ENCODE measurements at places on chromosomes 6 and 20.

GRCh38 chr6:51704932-51705540 lies 382.4 kb downstream of the PKHD1 start:
- no peak for DNase-seq

DNA sequence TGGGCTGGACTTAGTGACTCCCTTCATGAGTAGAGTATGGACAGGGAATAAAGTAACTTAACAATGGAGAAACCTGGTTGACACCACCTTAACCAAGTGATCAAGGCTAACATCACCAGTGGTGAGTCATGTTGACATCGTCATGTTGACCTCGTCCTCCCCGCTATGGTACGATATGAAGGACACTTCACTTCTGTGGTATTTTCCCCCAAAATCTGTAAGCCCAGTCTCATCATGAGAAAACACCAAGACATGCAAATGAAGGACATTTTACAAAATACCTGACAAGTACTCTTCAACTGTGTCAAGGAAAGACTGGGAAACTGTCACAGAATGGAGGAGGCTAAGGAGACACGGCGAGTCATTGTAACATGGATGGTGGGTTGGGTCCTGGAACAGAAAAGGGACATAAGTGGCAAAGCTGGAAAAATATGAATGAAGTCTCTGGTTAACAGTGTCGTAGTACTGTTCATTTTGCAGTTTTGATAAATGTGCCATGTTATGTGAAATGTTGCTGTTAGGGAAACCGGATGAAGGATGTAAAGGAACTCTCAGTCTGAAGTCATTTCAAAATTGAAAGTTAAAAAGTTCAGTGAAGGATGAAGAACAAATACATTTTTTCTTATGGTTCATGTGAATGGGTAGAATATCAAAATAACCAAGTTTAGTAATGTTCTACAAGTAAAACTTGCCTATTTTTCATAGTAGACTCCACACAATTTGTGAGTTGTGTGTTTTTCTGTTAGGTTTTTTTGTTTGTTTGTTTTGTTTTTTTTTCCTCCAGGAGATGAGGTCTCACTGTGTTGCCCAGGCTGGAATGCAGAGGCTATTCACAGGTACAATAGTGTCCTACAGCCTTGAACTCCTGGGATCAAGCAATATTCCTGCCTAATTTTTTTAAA lies 247.5 kb downstream of the TMEM242 start:
- DNase-seq = no peak

DNA sequence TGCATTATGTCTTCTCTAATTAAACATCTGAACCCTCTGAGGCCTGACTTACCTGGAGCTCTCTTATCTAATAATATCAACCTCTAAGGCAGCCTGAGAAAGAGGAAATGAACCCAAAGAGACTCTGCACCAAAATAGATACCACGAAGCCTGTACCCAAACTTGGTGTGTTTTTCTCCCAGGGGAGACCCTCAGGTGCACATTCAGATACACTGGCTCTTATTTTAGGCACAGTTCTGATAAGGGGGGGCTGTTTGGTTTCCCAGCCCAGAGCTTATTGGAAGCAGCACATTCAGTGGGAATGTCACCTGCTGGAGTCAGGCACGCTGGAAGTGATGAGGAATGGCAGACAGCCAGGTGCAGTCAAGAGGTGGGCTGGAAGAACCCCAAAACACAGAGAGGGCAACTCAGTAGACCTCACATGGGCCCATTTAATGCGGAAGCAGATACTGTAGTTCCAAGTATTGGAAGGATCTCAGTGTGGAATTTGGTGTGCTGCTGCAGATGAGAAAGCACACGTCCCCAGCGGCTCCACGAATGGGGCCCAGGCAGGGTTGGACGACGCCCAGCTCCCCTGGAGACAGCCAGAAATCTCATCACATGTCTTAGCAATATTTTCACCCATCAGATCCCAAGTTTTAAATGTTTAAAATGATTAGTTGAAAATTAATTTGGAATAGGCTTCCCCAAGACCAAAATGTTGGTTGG lies 9.7 kb upstream of the CCR6 start:
- DNase-seq = no peak

DNA sequence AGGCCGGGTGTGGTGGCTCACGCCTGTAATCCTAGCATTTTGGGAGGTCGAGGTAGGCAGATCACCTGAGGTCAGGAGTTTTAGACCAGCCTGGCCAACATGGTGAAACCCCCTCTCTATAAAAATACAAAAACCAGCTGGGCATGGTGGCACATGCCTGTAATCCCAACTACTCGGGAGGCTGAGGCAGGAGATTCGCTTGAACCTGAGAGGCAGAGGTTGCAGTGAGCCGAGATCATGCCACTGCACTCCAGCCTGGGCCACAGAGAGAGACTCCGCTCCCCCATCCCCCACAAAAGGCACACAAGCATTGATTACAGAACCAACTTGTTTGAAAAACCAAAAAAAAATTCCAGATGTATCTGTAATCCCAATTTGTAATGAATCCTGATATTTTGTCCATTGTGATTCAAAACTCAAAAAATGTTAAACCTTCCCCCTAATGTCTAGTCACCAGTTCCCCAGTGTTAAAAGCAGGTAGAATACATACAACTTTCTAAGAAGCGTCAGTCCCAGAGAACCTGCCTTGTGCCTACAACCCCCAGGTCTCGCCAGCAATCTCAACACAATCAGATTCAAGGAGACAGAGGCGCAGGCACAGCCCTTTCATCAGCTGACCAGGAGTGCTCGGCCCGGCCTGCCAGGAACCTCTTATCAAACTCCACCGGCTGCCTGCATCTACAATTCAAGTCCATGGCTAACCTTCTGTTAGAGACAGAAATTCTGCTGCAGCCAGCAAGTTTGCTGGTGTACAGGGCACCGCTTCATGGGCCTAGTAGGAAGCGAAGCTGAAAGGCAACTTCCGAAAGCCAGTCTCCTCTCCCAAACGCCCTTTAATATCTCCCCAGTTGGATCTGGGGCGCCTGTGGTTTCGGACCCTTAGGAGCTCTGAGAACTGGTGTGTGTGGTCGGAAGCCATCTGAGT lies 2.1 kb downstream of the EZR start:
- no peak for DNase-seq

DNA sequence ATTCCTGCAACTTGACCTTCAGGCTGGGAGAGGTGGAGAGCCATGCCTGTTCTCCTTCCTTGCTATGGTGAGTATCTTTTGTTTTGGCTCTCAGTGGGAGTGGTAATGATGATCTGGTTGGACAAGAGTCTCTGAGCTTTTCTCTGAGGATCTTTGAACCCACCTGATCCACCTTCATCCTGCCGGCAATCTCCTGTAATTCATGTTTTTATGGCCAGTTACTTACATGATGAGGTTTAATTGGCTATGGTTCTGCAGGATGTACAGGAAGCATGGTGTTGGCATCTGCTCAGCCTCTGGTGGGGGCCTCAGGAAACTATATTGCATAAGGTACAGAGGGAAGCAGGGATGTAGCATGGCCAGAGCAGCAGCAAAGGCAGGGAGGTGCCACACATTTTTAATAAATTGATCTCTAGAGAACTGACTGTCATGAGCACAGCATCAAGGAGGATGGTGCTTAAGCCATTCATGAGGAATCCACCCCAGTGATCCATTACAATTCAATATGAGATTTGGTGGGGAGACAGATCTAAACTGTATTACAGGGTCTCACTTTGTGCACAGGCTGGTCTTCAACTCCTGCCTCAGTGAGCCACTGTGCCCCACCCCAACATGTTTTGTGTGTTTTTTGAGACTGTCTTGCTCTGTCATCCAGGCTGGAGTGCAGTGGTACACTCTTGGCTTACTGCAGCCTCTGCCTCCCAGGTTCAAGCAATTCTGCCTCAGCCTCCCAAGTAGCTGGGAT lies 10.0 kb downstream of the HSPA1B start:
- no peak for DNase-seq

GRCh38 chr20:10562899-10563298 lies 110.9 kb downstream of the JAG1 start:
- DNase-seq = no peak

DNA sequence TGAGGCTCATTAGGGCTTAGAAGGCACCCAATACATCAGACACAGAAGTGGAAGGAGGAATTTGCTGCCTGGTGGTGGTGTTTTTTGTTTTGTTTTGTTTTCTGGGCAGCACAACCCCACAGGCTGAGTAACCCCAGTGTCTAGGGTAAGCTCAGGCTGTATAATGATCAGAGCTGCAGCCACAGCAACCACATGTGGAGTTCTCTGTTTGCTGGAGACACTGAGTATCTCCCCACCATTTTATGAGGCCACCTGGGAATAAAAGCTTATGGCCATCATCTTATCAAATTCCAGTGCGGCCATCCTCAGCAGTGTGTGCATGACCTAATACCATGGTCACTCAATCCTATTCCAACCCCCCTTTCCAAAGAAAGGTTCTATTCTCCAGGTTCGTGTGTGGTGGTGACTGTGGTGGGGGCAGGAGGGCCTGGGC lies 3.4 kb upstream of the DLL1 start:
- DNase-seq = no peak
